Mesothelial cell of epicardium (in vitro differentiated cells): ENCODE measurements at places on chromosomes 13 and 19. TPM values are rescaled to one million over a fixed set of nuclear protein-coding genes. Genes with fewer than 3 reads are reported as not detected.

DNA sequence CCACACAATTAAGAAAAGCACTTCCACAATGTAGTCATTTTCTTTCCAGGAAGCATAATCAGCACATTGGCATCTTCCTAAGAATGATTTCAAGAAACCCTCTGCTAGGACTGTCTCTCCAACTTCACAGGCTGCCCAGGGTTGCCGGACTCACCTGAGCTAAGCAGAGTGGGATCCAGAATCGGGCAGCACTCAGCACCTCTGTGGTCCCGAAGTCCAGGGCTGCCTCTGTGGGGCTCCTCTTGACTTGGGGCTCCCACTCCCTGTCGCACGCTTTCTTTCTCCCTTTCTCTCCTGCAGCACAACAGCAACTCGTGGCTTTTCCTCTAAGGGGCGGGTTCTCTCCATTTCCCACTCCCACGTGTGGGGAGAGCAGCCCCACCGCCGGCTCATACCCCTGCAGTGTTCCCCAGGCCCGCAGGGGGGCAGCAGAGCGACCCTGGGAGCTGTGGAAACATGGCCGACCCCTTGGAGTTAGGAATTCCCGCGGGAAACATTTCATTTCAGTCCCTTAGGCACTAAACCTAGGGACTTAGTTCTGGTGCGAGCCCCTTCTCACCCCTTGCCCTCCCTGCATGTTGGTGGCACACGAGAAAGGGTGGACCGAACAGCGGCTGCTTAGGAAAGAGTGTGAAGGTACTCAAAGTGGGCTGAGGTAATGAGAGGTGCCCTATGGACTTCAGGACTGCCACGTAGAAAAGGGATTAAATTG is at the start of gene TMEM272:
TMEM272 (minus strand) TSS at position 316 of the 712 bp plus-strand sequence. CDS start 6,647 bp downstream, outside the sequence.
- H3K4me3 ChIP-seq: peak within 1 kb of the TSS; percentile 57
- H3K27ac ChIP-seq: peak within 1 kb of the TSS; percentile 55
- peaks cover 6% of the 10 kb centered on the region for H3K4me1 ChIP-seq
- peaks cover 1% of the 10 kb centered on the region for H3K27me3 ChIP-seq
- H3K36me3 ChIP-seq: no peaks in the 10 kb centered on the region
- peak; percentile 45 for DNase-seq

The SGCG gene
- total RNA-seq: 12.1 to 12.9 TPM (median 12.1 TPM) in 3 replicates

The PDX1 gene
- total RNA-seq: not detected in 3 replicates

The HSH2D gene
- total RNA-seq: 0.27 to 0.38 TPM (median 0.32 TPM) in 3 replicates

The IGFL2 gene
- 2.0 to 3.7 TPM (median 3.7 TPM) in 3 replicates for total RNA-seq

GRCh38 chr13:99254830-99255229 is 3.3 kb downstream of the GPR18 start:
- H3K4me3 ChIP-seq: no peak overlapping the region
- no peaks in the 10 kb centered on the region for H3K4me1 ChIP-seq
- no peak for DNase-seq
- no peaks in the 10 kb centered on the region for H3K27me3 ChIP-seq

The KCNJ14 gene
- total RNA-seq: 2.7 to 2.8 TPM (median 2.8 TPM) in 3 replicates

DNA sequence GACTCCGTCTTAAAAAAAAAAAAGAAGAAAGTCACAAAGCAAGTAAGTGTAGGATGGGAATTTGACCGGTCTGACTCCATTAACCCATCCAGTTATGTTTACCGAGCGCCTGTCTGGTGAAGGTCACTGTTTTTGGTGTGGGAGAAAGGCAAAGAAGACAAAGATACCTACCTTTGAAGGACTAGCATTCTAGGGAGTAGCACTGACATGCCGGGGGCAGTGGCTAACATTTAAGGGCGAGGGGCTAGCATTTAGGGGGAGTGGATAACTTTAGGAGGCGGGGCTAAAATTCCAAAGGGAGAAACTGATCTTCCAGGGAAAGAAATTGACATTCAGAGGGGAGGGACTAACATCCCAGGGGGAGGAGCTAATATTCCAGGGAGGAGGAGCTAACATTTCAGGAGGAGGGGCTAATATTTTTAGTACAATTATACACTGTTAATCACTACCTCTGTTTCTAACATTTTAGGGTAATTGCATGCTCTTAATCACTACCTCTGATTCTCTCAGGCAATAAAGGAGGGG is 8.7 kb downstream of the GPR32 start:
- no peak overlapping the region for H3K4me3 ChIP-seq
- no peak for DNase-seq
- H3K27ac ChIP-seq: no peak overlapping the region

- no peaks in the 10 kb centered on the region for H3K27me3 ChIP-seq
- peaks cover 24% of the 10 kb centered on the region for H3K4me1 ChIP-seq
- no peak overlapping the region for H3K4me3 ChIP-seq
- DNase-seq: no peak
- H3K27ac ChIP-seq: no peak overlapping the region
- no peaks in the 10 kb centered on the region for H3K36me3 ChIP-seq
Measured at GRCh38 chr19:55481794-55482155, 3.2 kb upstream of the NAT14 start.

DNA sequence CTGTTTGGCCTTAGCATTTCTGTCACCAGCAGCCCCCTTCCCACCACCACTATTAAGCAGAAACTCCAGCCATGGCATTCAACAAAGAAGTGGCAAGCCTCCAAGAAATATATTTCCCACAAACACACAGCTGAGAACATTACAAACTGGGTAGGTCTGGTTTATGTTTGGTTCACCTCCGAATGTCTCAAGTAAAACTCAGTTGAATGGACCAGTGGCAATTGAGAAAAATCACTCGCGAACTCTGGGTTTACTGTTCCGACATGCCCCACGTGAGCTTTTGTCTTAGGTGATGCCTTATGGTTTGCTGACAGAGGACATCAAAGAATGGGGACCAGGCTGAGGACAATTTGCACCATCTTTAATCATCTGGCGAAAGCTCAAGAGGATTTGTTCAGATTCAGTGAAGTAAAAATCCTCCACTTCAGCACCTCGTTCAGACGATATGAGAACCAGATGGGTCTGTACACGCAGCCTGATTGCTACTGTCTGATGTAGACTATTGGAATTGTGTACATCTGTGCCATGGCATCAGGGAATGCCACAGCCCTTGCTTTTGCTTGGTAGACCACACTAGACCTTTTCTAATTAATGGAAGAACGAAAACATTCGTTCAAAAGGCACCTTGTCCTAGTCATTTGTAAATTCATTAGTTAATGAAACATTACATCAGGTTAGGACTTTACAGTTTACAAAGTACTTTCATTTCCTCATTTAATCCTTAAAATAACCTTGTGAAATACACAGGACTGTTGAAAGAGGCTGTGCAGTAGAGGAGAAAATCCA is 59.4 kb downstream of the SLC10A2 start:
- no peaks in the 10 kb centered on the region for H3K36me3 ChIP-seq
- H3K27ac ChIP-seq: peak overlapping the region; percentile 49
- peaks cover 14% of the 10 kb centered on the region for H3K27me3 ChIP-seq
- no peak overlapping the region for H3K4me3 ChIP-seq
- no peak for DNase-seq

- no peak overlapping the region for H3K4me3 ChIP-seq
- H3K36me3 ChIP-seq: peaks cover 4% of the 10 kb centered on the region
- H3K27ac ChIP-seq: no peak overlapping the region
- H3K4me1 ChIP-seq: no peaks in the 10 kb centered on the region
- no peak for DNase-seq
Measured at GRCh38 chr13:27236478-27236877, 14.9 kb upstream of the RPL21 start.

- no peak for DNase-seq
- H3K4me1 ChIP-seq: no peaks in the 10 kb centered on the region
- no peaks in the 10 kb centered on the region for H3K27me3 ChIP-seq
- H3K27ac ChIP-seq: no peak within 1 kb of the TSS
Measured at GRCh38 chr19:44671400-44671799, at the start of gene CEACAM19. Gene CEACAM19 (plus strand): TSS chr19:44671482. CDS start chr19:44671932, 450 bp downstream.

DNA sequence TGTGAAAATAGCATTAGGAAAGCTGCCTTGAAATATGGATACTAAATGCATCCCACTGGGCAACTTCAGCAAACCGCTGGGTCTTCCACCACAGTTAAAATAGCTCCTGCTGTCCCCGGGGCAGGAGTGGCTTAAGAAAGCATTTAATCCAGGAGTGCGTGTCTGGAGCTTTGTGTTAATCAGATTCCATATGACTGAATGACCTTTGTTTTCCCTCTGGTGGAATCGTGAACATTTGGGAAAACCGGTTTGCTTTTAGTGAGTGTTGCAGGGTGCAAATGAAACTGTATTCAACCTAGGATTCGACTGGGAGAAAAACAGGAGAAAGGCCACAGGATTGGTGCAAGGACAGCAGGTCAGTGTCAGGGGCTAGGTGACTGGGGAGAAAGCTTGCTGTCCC is 237.6 kb upstream of the MAB21L1 start:
- H3K4me3 ChIP-seq: no peak overlapping the region
- H3K4me1 ChIP-seq: peaks cover 28% of the 10 kb centered on the region
- H3K36me3 ChIP-seq: no peaks in the 10 kb centered on the region

DNA sequence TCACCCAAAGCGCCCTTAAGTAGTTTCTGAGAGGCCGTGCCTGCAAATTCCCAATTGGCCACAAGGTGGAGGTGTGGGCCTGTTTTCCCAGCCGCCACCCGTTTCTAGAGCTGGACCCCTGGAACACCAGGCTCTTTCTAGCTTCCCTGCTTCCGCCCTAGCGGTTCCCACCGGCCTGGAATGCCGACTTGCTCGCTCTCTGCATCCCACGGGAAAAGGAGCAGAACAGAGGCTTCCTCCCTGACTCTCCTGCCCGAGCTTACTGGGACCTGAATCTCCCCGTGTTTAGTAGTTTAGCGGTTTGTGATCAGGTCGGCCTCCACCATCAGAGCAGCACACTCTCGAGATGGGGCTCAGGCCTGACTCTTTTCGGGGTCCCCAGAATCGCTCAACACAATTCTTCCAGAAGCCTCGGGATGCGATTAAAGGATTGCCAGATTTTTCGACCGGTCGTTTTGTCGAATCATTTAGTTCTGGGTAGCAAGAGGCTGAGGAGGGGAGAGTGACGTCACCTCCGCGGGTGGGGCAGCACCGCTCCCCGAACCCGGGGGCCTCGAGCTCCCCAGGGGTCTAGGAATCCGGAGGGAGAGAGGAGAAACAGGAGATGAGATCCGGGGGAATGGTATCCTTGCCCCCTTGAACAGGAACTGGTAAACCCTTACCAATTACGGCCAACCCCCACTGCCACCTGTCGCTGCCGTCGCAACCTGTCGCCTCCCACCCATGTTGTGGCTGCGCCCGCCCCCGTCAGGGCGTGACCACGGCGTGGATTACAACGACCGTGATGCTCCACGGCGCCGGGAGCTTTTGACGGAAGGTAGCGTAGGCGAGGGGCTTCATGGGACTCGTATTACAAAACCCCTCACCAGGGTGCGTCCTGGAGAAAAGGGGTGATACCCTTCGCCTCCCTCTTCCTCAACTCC is 8.0 kb downstream of the NAPSA start:
- H3K36me3 ChIP-seq: peaks cover 24% of the 10 kb centered on the region
- no peak overlapping the region for H3K4me3 ChIP-seq
- H3K27ac ChIP-seq: no peak overlapping the region
- no peaks in the 10 kb centered on the region for H3K4me1 ChIP-seq
- H3K27me3 ChIP-seq: no peaks in the 10 kb centered on the region
- DNase-seq: peak; percentile 67

- no peak overlapping the region for H3K27ac ChIP-seq
- DNase-seq: no peak
- H3K4me1 ChIP-seq: peaks cover 9% of the 10 kb centered on the region
Measured at GRCh38 chr13:74280795-74281490, 146.7 kb upstream of the KLF12 start.

- no peak for DNase-seq
- H3K27ac ChIP-seq: peak overlapping the region; percentile 99
- H3K27me3 ChIP-seq: no peaks in the 10 kb centered on the region
- peaks cover 6% of the 10 kb centered on the region for H3K4me1 ChIP-seq
- no peaks in the 10 kb centered on the region for H3K36me3 ChIP-seq
Measured at GRCh38 chr13:32316028-32316339, 676 bp downstream of the BRCA2 start.

DNA sequence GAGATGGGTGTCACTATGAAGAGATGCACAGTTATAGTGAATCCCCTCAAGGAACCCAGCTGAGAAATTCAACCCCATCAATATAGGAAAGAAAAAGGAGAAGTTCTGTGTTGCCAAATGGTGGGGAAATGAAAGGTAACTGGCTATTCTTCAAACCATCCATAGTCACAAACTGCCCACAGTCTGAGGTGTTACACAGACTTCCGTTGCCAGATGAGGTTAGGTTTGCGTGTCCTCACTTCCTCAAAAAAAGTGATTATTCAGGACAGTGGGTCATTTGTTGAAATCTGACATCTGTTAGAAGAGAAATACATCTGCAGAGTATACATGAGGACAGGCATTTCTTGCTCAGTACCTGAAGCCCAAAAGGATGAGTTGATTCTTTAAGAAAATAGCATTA is 9.0 kb downstream of the SIGLEC5 start:
- no peak overlapping the region for H3K4me3 ChIP-seq
- DNase-seq: no peak
- peaks cover 2% of the 10 kb centered on the region for H3K36me3 ChIP-seq
- no peak overlapping the region for H3K27ac ChIP-seq

- H3K27ac ChIP-seq: no peak overlapping the region
- DNase-seq: no peak
- no peaks in the 10 kb centered on the region for H3K36me3 ChIP-seq
- peaks cover 2% of the 10 kb centered on the region for H3K4me1 ChIP-seq
Measured at GRCh38 chr13:35841060-35841521, 290.1 kb downstream of the DCLK1 start.

DNA sequence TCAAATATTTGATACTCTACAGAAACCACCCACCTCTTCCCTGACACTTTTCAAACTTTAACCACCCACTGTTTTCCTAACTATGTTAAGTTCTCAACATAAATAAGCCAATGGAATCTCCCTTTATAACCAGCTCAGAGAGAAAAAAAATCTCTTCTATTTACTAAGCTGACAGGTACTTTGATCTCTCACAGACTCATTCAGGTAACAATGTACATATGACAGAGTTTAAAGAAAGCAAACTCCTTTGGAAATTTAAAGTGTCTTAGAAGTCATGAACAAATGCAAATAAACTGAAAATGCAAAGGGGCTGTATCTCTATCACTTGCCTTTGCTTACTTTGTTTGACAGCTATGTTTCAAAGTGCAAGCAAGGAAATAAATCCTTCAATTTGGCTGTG is 109.3 kb downstream of the KLF12 start:
- peaks cover 33% of the 10 kb centered on the region for H3K4me1 ChIP-seq
- peaks cover 11% of the 10 kb centered on the region for H3K36me3 ChIP-seq
- no peaks in the 10 kb centered on the region for H3K27me3 ChIP-seq

The CLC gene
- not detected in 3 replicates for total RNA-seq

The PRTN3 gene
- 0.23 TPM in 1 of 3 replicates, not detected in the others for total RNA-seq

GRCh38 chr13:99007414-99007986 is 29.6 kb upstream of the DOCK9 start:
- H3K27ac ChIP-seq: no peak overlapping the region
- H3K27me3 ChIP-seq: no peaks in the 10 kb centered on the region
- no peaks in the 10 kb centered on the region for H3K36me3 ChIP-seq
- H3K4me1 ChIP-seq: peaks cover 40% of the 10 kb centered on the region

The HNRNPM gene
- total RNA-seq: 249 to 259 TPM (median 252 TPM) in 3 replicates
